Cerebellum (tissue), 4 donors: ENCODE measurements at places on chromosomes 16 and 17. TPM values are rescaled to one million over a fixed set of nuclear protein-coding genes. Genes with fewer than 3 reads are reported as not detected.

SLFN12L gene
- 0.09 TPM for total RNA-seq

MIF4GD gene
- total RNA-seq: 7.0 TPM

TPSG1 gene
- total RNA-seq: not detected

TBC1D28 gene
- not detected for total RNA-seq

ABCA3 gene
- 45.2 TPM for total RNA-seq

CMIP gene
- total RNA-seq: 44.4 TPM

TSPOAP1 gene
- 54.2 TPM for total RNA-seq
